Transverse colon (tissue), 4 donors: ENCODE measurements at places on chromosomes 4 and X. TPM values are rescaled to one million over a fixed set of nuclear protein-coding genes. Genes with fewer than 3 reads are reported as not detected.

- no peak overlapping the region for H3K4me3 ChIP-seq
- H3K36me3 ChIP-seq, result no peaks in the 10 kb centered on the region
- no peaks in the 10 kb centered on the region for H3K27me3 ChIP-seq
- H3K27ac ChIP-seq, result no peak overlapping the region
- DNase-seq, result no peak
Measured at GRCh38 chrX:78710171-78710570, 37.3 kb upstream of the LPAR4 start.

GRCh38 chrX:154981116-154981411, 41.5 kb downstream of the F8 start:
- no peaks in the 10 kb centered on the region for H3K27me3 ChIP-seq
- H3K36me3 ChIP-seq, result no peaks in the 10 kb centered on the region
- no peaks in the 10 kb centered on the region for H3K4me1 ChIP-seq
- no peak for DNase-seq
- H3K27ac ChIP-seq, result no peak overlapping the region
- H3K4me3 ChIP-seq, result peak overlapping the region; percentile 41

- no peak overlapping the region for H3K27ac ChIP-seq
- no peaks in the 10 kb centered on the region for H3K36me3 ChIP-seq
- no peaks in the 10 kb centered on the region for H3K4me1 ChIP-seq
- no peaks in the 10 kb centered on the region for H3K27me3 ChIP-seq
- no peak overlapping the region for H3K4me3 ChIP-seq
Measured at GRCh38 chrX:22975786-22976185, 24.0 kb upstream of the DDX53 start.

DNA sequence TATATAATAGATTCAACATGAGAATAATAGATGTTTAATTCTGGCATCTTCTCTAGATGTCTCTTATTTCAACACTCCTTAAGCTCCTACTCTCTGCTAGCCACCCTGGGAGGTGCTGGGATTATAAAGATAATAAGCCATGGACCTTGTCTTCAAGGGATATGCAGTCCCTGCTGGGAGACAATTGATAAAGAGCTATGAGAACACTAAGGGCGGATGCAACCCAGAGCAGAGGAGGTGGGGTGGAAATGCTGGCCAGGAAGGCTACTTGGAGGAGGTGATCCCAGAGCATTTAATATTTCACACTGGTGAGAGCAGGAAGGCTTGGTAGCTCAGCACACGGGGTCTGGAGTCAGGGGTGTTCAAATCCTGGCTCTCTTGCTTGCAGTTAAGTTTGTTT, 18.3 kb upstream of the PGRMC2 start:
- no peak for DNase-seq
- no peak overlapping the region for H3K4me3 ChIP-seq
- no peaks in the 10 kb centered on the region for H3K36me3 ChIP-seq
- peaks cover 20% of the 10 kb centered on the region for H3K4me1 ChIP-seq
- no peak overlapping the region for H3K27ac ChIP-seq
- H3K27me3 ChIP-seq, result no peaks in the 10 kb centered on the region

The KLB gene
- 0.37 TPM for total RNA-seq

The CPLX1 gene
- total RNA-seq, result 0.32 TPM

The GDPD2 gene
- total RNA-seq, result 24.9 TPM

The MAGEB5 gene
- total RNA-seq, result not detected
